Activated T-helper 2 cell treated with anti-CD3 and anti-CD28 coated beads, Interferon-gamma antibody, Interleukin-2, Interleukin-4, amounts not matched to agents 10 μg/mL and 5 μg/mL and 100 μg/mL, durations not matched to agents 14 hours and 24 hours and 36 hours (primary cell): ENCODE measurements at places on chromosomes 7 and 10. TPM values are rescaled to one million over a fixed set of nuclear protein-coding genes. Genes with fewer than 3 reads are reported as not detected.

DNA sequence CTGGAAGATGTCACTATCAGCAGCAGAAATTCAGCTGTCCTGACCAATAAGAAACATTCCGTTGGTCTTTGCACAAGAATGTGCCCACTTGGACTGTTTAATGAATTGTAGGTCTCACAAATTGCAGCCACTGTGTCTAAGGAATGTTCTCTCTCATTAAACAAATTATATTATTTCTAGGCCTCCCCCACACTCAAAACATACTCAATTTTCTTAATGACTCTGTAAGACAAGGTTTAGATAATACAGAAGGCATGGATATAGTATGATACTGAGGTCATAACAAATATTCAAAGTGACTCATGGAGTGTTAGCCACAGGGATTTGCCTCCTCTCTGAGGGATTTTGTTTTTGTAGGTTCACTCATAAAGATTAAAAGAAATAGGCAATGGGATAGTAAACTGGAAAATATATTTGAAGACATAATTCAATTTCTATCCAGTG is 197.5 kb downstream of the PTN start:
- no peak overlapping the region for H3K27ac ChIP-seq
- H3K4me3 ChIP-seq: no peak overlapping the region
- no peaks in the 10 kb centered on the region for H3K27me3 ChIP-seq
- DNase-seq: no peak
- H3K4me1 ChIP-seq: no peaks in the 10 kb centered on the region

The VSTM4 gene
- 0.53 and 0.57 TPM in 2 replicates for total RNA-seq

The GNAI1 gene
- total RNA-seq: 6.4 and 7.5 TPM in 2 replicates

GRCh38 chr7:102296514-102296913 is 9.8 kb downstream of the SH2B2 start:
- H3K4me1 ChIP-seq: peaks cover 6% of the 10 kb centered on the region
- H3K36me3 ChIP-seq: no peaks in the 10 kb centered on the region
- no peaks in the 10 kb centered on the region for H3K27me3 ChIP-seq
- no peak overlapping the region for H3K4me3 ChIP-seq
- H3K27ac ChIP-seq: no peak overlapping the region

The NANOS1 gene
- total RNA-seq: 0.62 and 0.90 TPM in 2 replicates

The FXYD4 gene
- total RNA-seq: not detected in 2 replicates

DNA sequence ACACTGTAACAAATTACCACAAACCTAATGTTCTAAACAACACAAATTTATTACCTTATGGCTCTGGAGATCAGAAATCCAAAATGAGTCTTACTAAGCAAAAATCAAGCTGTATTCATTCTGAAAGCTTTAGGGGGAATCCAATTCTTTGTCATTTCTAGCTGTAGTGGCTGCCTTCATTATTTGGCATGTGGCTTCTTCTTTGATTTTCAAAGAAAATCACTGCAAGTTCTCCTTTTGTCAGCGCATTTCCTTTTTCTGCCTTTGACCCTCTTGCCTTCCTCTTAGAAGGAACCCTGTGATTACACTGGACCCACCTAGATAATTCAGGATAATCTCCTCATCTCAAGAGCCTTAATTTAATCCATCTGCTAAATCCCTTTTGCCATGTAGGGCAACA is 36.9 kb downstream of the ZPBP start:
- no peak for DNase-seq
- no peak overlapping the region for H3K27ac ChIP-seq
- H3K4me3 ChIP-seq: no peak overlapping the region
- no peaks in the 10 kb centered on the region for H3K4me1 ChIP-seq
